Natural killer cell (primary cell): ENCODE measurements at places on chromosomes 7 and 10. TPM values are rescaled to one million over a fixed set of nuclear protein-coding genes. Genes with fewer than 3 reads are reported as not detected.

PRLHR gene
- total RNA-seq, result not detected

DNA sequence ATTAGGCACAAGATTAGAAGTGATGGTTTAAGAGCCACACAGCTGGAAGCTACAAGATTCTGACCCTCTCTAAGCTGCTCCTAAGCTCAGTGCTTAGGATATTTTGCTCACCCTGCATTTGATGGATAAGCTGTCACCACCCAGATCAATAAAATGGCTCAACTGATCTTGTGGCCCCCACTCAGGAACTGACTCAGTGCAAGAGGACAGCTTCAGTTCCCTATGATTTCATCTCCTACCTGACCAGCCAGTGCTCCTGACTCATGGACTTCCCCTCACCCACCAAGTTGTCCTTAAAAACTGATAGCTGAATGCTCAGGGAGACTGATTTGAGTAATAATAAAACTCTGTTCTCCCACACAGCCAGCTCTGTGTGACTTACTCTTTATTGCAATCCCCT lies 833.8 kb downstream of the GRID1 start:
- no peaks in the 10 kb centered on the region for H3K36me3 ChIP-seq
- DNase-seq, result no peak
- H3K27me3 ChIP-seq, result no peaks in the 10 kb centered on the region
- H3K27ac ChIP-seq, result no peak overlapping the region
- H3K4me3 ChIP-seq, result no peak overlapping the region

GRCh38 chr10:72889391-72889831 lies 4.1 kb upstream of the OIT3 start:
- no peak overlapping the region for H3K27ac ChIP-seq
- no peaks in the 10 kb centered on the region for H3K27me3 ChIP-seq
- H3K4me1 ChIP-seq, result peaks cover 8% of the 10 kb centered on the region
- no peak overlapping the region for H3K4me3 ChIP-seq
- H3K36me3 ChIP-seq, result no peaks in the 10 kb centered on the region

STEAP2 gene
- 0.16 TPM for total RNA-seq

GRCh38 chr10:111766464-111766863 lies 417.1 kb downstream of the GPAM start:
- H3K27ac ChIP-seq, result no peak overlapping the region
- no peaks in the 10 kb centered on the region for H3K4me1 ChIP-seq
- no peak overlapping the region for H3K4me3 ChIP-seq

- no peaks in the 10 kb centered on the region for H3K36me3 ChIP-seq
- H3K27ac ChIP-seq, result no peak overlapping the region
- H3K4me1 ChIP-seq, result no peaks in the 10 kb centered on the region
- H3K27me3 ChIP-seq, result no peaks in the 10 kb centered on the region
- no peak overlapping the region for H3K4me3 ChIP-seq
Measured at GRCh38 chr10:129833468-129833950, 130.6 kb downstream of the EBF3 start.

DNA sequence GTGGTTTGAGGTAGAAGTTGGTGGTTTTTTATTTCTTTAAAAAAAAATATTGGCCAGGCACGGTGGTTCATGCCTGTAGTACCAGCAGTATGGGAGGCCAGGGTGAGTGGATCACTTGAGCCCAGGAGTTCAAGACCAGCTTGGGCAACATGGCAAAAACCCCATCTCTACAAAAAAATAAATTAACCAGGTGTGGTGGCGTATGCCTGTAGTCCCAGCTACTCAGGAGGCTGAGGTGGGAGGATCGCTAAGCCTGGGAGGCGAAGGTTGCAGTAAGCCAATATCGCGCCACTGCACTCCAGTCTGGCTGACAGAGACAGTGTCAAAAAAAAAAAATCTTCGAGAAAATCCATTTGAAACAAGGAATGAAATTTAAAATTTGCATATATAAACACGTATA lies 1.1 kb downstream of the IL2RA start:
- peaks cover 31% of the 10 kb centered on the region for H3K4me1 ChIP-seq
- DNase-seq, result no peak
- no peak overlapping the region for H3K4me3 ChIP-seq
- no peaks in the 10 kb centered on the region for H3K27me3 ChIP-seq
- H3K36me3 ChIP-seq, result no peaks in the 10 kb centered on the region

GRCh38 chr10:88450201-88450600 lies 132.9 kb downstream of the RNLS start:
- no peaks in the 10 kb centered on the region for H3K4me1 ChIP-seq
- no peak overlapping the region for H3K27ac ChIP-seq
- no peaks in the 10 kb centered on the region for H3K27me3 ChIP-seq
- H3K36me3 ChIP-seq, result no peaks in the 10 kb centered on the region
- DNase-seq, result no peak

- H3K4me3 ChIP-seq, result peak overlapping the region; percentile 47
- no peaks in the 10 kb centered on the region for H3K27me3 ChIP-seq
Measured at GRCh38 chr10:27252267-27253000, 11.8 kb upstream of the ACBD5 start.

CDNF gene
- 1.9 TPM for total RNA-seq

VWDE gene
- not detected for total RNA-seq
